LHCN-M2 (cell line): ENCODE measurements at places on chromosomes 4 and X. TPM values are rescaled to one million over a fixed set of nuclear protein-coding genes. Genes with fewer than 3 reads are reported as not detected.

Gene ADH7
- not detected in 2 replicates for total RNA-seq

Gene ADAMTS3
- under 0.01 and 0.23 TPM in 2 replicates for total RNA-seq

Gene TREX2
- total RNA-seq: 0.90 and 2.3 TPM in 2 replicates

Gene PNMA6F
- not detected in 2 replicates for total RNA-seq

Gene TKTL1
- not detected in 2 replicates for total RNA-seq

Gene DCAF12L1
- not detected in 2 replicates for total RNA-seq

Gene RPS3A
- total RNA-seq: 2,821 and 2,834 TPM in 2 replicates

Gene HOPX
- 0.26 and 0.92 TPM in 2 replicates for total RNA-seq
